A549 (cell line): ENCODE measurements at places on chromosomes 4 and X. TPM values are rescaled to one million over a fixed set of nuclear protein-coding genes. Genes with fewer than 3 reads are reported as not detected.

DNA sequence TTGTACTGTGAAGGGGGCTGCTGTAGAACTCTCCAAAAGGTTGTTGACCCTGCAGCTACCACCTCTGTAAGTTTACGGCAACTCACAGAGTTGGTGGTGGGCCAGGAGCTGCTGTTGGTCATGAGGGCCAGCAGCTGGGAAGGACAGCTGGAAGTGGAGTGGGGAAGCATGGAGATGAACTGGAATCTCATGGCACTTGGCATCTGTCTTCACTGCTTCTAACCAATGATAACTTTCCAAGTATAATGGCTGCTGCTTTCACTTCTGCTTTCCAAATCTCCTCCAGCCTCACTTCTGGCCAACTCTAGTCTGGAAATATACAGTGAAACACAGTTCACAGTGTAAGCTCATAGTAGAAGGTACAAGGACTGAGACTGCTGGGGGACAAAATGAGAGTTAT lies 126.5 kb upstream of the INTU start:
- DNase-seq, result no peak

CT45A1 gene
- polyA plus RNA-seq, result not detected in 3 replicates

ACE2 gene
- polyA plus RNA-seq, result not detected in 3 replicates

GRCh38 chr4:11503166-11503565 lies 74.5 kb upstream of the HS3ST1 start:
- no peak for DNase-seq

GRCh38 chr4:152771741-152772533 lies 7.6 kb downstream of the TIGD4 start:
- no peak for DNase-seq

FRG2 gene
- polyA plus RNA-seq, result not detected in 3 replicates

C1QTNF7 gene
- not detected in 3 replicates for polyA plus RNA-seq

DNA sequence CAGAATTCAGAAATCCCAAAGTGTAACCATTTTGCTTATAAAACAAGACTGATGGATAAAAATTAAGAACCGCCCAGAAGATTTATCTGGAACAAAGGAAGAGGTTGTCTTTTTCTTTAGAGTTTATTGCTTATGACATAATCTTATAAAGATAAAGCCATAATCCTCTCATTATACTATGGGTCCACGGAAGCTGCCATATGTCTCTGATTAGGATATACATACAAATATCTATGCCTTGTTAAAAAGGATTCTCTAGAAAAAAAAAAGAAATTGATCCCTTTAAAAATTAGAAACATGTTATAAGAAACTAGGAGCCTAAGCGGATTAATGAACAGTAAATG lies 70.5 kb downstream of the RELL1 start:
- no peak for DNase-seq

GRCh38 chrX:112094729-112095128 lies 12.2 kb upstream of the TRPC5 start:
- DNase-seq, result no peak

GRCh38 chr4:146564492-146564891 lies 42.8 kb upstream of the SLC10A7 start:
- no peak for DNase-seq

ABLIM2 gene
- polyA plus RNA-seq, result 0.31 to 0.40 TPM (median 0.32 TPM) in 3 replicates

SYTL5 gene
- 0.71 to 1.1 TPM (median 0.88 TPM) in 3 replicates for polyA plus RNA-seq

WDR17 gene
- polyA plus RNA-seq, result 2.1 to 2.4 TPM (median 2.1 TPM) in 3 replicates

ATP8A1 gene
- 0.06 to 0.08 TPM (median 0.07 TPM) in 3 replicates for polyA plus RNA-seq

DNA sequence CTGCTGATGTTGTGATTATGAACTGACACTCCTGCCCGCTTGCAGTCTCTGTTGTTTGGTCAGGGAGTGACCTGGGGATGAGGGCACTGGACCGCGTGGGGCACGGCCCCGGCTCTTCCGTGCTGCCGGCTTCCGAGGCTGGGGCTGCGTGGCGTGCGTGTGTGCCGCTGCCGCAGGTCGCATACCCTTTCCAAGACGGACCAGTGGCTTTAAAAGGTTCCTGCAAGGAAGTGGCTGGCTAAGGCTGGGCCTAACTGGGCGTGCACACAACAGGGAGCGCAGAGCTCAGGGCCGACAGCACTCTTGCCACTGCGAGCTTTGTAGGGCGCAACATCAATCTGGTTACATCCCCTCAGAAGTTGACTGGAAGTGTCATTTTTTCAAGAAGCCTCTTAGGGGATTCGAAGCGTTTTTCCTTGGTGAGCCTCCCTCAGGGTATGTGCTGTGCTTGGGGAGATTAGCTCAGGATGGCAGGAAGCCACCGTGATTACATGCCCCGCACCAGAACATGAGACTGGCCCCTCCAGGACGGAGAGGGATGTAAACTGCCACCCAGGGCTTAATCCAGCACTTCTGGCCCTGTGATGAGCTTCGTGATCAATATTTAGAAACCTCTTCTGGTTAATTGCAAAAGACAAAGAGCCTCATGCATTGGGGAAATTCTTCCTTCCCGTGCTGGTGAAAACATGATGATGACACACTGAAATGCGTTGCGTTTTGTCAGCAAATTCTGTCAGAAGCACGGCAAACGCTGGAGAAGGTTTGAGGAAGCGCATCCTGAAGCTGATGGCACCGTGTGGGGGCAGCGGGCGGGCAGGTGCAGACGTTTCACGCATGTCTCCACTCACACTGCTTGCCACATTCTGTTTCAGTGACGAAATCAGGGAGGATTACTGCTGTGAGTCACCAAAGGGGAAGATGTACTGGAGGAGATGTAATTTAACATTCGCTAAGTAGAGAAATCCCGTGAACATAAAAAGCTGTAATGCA lies 11.1 kb downstream of the MAEA start:
- DNase-seq, result no peak

TMEM271 gene
- polyA plus RNA-seq, result not detected in 3 replicates

DMD gene
- polyA plus RNA-seq, result 0.05 TPM in 1 of 3 replicates, not detected in the others

DNA sequence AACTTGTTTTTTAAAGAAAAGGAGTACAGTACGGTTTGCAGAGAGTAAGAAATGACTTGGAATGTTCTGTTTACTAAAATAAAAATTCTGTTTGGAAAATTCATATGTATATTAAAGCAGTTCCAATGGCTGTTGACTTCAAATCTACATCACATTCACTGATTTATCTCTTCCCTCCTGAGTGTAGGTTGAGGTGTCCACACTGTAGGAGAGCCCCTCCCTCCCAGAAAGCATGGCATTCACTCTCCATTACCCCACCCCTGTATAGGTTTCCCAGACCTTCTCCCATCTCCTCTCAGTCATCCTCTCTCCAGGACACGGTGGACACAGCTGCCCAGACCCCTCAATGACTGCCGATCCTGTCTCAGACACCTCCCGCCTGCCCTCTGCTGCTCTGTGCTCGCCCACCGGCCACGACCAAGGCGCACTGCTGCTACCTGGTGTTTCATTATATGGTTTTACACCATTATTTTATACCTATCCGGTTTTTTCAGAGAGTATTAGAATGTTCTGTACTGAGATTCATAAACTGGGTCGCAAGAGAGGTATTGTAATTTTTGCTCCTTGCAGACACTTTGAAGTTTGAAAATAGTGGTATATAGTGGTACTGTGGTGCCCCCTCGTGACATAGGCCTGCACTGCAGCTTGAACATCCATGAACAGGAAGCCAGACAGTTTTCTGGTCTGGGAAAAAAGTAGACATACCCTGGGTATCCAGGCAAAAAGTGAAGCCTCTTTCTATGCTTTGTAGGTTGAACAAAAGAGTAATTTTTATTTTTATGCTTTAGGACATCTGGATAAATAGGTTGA lies 38.8 kb upstream of the BEX4 start:
- peak; percentile 37 for DNase-seq

DNA sequence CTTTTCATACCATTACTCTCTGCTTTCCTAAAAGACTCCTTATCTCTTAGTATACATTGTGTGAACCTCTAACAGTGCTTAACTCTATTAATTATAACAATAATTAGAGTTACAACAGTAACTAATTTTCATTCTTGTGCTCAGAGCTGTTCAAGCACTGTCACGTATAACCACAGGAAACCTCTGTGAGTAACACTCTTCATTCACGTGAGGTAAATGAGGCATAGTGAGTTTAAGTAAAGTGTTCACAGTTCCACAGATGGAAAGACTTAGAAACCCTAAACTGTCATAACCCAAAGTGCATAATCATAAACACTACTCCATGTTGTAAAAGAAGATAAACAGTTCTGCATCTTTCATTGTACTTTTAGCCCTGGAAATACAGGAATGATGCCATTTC lies 222.4 kb downstream of the CCSER1 start:
- no peak for DNase-seq

DNA sequence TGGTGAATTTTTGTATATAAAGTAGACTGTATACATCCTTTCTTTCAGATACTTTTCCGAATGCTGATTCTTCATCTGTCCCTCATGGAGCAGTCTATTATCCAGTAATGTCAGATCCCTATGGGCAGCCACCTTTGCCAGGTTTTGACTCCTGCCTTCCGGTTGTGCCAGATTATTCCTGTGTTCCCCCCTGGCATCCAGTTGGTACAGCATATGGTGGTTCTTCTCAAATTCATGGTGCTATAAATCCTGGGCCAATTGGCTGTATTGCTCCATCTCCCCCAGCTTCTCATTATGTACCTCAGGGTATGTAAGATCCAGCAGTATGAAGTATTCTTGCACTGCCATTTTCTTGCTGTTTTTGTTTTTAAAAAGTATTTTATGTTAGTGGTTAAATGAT lies 78.7 kb downstream of the ALG13 start:
- no peak for DNase-seq

SLC4A4 gene
- polyA plus RNA-seq, result 1.7 to 1.8 TPM (median 1.7 TPM) in 3 replicates

IL15 gene
- 12.7 to 16.2 TPM (median 14.1 TPM) in 3 replicates for polyA plus RNA-seq

- peak; percentile 74 for DNase-seq
Observed at GRCh38 chrX:155263854-155264628, at the start of gene RAB39B. RAB39B (minus strand) TSS chrX:155264491; CDS start chrX:155264288, 203 bp downstream.

RAB40A gene
- 0.08 TPM in 1 of 3 replicates, not detected in the others for polyA plus RNA-seq

GRCh38 chr4:25112366-25112994 lies 47.8 kb downstream of the SEPSECS start:
- DNase-seq, result no peak

DUSP9 gene
- 1.3 to 1.6 TPM (median 1.3 TPM) in 3 replicates for polyA plus RNA-seq

- no peak for DNase-seq
Observed at GRCh38 chr4:3302173-3302785, 9.5 kb downstream of the RGS12 start.

- DNase-seq, result no peak
Observed at GRCh38 chrX:113548308-113549015, 707.8 kb upstream of the AMOT start.

DNA sequence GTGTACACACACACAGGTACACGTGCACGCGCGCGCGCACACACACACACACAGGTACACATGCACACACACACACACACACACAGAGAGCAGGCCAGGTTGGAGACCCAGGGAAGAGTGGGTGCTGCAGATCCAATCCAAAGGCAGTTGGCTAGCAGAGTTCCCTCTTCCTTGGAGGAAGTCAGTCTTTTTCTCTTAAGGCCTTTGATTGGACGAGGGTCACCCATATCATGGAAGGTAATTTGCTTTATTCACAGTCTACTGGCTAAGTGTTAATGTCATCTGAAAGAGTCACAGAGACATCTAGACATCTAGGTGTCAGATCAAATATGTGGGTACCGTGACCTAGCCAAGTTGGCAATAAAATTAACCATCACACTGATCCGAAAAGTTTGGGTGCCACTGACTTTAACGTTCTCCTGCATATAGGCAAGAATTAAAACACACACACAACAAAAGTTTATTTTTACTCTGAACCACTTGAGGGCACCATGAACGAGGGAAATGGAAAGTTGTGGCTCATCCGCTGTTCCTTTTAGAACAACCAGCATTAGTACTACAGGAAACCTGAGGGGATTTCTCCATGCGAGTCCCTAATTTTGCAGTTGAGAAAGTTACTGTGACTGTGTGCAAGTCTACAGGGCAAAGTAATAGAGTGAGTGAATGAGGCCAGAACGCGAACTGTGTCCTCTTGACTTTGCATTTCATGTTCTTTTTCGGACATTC lies 66.0 kb upstream of the STOX2 start:
- peak; percentile 33 for DNase-seq

IL3RA gene
- 0.05 to 0.12 TPM in 2 of 3 replicates, not detected in the other for polyA plus RNA-seq

DNA sequence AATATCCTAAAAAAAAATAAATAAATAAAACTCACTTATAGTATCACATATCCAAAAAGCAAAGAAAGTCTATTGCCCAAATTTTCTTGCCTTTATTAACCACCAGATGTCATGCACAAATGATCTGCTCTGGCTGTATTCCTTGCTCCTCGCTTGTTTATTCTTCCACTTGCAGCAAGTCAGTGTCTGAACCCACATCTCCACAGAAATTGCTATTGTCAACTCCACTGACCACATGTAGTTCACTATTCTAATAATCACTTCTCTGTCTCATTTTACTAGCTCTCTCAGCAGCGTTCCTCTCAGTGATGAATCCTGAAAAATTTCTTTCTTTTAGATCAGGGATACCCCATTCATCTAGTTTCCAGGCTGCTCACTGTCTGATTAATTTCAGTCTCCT lies 29.3 kb upstream of the CXXC4 start:
- DNase-seq, result no peak

DNA sequence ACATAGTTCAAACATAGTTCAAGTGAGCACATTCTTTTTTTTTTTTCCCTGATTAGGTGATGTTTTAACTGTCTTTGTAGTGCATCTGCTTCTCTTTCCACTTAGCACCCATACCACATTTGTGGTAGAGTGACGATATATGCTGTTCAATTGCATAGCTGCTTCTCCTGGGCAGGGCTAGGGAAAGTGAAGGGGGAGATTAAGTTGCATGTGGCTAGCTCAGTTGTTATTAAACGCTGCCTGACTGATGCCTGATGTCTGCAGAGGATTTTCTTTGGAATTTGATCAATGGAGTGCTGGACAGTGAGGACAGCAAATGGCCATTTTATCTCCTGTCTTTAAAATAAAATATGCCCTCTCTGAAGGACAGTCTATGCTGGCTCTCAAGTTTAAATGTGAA lies 63.7 kb downstream of the ANK2 start:
- no peak for DNase-seq

TREX2 gene
- polyA plus RNA-seq, result 0.94 to 1.2 TPM (median 0.99 TPM) in 3 replicates

- no peak for DNase-seq
Observed at GRCh38 chrX:111662292-111662691, 18.7 kb upstream of the ALG13 start.

DNA sequence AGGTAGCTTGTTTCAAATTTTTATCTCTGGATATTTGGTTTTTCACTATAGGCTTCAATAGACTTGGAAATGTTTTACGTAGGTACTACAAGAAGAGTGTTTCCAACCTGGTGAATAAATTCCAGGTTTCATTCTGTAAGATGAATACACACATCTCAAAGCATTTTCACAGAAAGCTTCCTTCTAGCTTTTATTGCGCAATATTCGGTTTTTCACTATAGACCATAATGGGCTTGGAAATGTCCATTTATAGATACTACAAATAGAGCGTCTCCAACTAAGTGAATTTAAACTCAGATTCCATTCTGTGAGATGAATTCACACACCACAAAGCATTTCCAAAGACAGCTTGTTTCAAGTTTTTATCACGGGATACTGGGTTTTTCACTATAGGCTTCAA lies 857.7 kb upstream of the HS3ST1 start:
- DNase-seq, result no peak

FRMPD3 gene
- polyA plus RNA-seq, result 0.05 TPM in 3 replicates

DNA sequence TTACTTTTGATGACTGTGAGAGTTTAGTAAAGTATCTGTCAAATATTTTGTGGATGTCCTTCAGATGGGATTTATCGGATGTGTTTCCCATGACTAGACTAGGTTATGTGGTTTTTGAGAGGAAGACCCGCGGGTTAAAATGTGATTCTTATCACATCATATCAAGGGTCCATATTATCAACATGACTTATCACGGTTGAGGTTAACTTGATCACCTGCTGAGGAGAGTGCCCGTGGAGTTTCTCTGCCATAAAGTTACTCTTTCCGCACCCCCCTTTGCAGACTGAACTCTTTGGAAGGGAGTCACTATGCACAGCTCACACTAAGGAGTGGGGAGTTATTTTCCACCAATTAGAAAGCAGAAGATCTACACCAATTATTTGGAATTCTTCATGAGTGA lies 38.7 kb downstream of the GLRB start:
- DNase-seq, result no peak

MTNR1A gene
- polyA plus RNA-seq, result 0.16 to 0.24 TPM (median 0.17 TPM) in 3 replicates

- no peak for DNase-seq
Observed at GRCh38 chr4:124265701-124266100, 446.8 kb downstream of the ANKRD50 start.
